Activated T-cell treated with anti-CD3 and anti-CD28 coated beads for 48 hours (primary cell): ENCODE measurements at places on chromosomes 5 and 9.

DNA sequence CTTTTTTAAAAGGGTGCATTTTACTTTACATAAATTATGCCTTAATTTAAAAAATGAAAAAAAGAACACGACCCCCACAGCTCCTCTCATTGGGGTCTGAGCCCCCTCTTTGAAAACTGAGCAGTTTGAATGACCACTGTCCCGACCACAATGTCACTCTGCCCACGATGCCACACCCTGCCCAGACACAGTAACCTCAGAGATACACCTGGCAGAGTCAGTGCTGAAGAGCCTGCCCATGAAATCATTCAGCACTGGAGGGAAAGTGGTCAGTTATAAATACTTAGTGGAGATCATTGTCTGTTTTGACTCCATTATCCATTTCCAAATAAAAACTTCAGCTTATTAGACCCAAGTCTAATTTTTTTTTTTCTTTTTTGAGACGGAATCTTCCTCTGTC is 49.3 kb downstream of the DNAJC21 start:
- no peak for DNase-seq

GRCh38 chr9:2874001-2874750 is 30.3 kb upstream of the PUM3 start:
- DNase-seq = no peak

GRCh38 chr5:100803397-100803796 is 99.7 kb downstream of the ST8SIA4 start:
- no peak for DNase-seq

GRCh38 chr5:177500685-177501522 is 3.5 kb upstream of the PDLIM7 start:
- peak; percentile 76 for DNase-seq

GRCh38 chr5:149345892-149346222 is 558 bp downstream of the GRPEL2 start:
- peak; percentile 8 for DNase-seq

- DNase-seq = no peak
Measured at GRCh38 chr5:115624994-115625393, 842 bp downstream of the TMED7 start.

DNA sequence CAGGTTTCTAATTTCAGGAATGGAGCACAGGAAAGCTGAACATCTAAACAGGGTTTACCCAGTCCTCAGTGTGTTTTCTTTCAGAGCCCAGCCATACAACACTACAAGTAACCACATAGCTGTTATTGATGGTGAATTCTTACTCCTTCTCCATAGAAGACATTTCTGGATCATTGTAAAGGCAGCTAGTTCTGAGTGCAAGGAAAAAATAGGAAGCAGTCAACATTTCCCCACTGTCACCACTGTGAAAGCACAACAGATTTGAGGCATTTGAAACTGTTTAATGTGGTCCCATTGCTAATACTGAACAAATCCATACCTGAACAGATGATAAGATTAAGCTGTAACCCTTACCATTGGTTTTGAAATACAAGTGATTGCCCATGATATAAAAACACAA is 145.0 kb upstream of the PCA3 start:
- no peak for DNase-seq

GRCh38 chr5:96509316-96509715 is 76.3 kb upstream of the PCSK1 start:
- no peak for DNase-seq

DNA sequence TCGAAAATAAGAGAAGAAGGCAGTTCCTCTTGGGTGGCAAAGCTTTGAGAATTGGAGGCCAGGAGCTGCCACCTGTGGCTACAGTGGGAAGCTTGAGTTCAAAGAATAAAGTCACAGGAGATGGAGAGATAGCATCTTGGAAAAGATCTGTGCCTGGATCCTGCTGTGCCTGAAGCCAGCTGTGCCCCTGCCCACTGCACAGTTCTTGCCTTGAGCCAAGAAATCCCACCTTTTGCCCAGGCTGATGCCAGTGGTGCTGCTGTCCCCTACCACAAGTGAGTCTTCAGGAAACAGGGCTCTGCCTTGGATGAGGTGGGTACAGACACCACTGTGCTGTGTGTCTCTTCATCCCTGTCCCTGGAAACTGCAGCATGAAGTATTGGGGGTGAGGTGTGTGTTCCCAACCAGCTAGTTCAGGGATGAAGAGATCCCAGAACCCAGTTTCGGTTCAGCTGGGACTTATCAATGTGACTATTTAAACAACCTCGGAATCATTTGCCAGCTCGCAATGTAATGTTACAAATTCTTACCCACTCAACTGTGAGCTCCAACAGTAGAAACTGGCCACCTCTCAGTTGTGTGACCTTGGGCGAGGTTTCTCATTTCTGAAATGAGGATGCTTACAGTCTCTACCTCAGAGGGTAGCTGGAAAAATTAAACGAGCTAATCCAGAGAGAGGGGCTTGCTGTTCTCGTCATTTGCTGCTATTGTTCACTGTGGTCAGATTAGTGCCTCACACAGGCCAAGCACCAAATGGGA is 5.9 kb downstream of the IER5L start:
- no peak for DNase-seq

DNA sequence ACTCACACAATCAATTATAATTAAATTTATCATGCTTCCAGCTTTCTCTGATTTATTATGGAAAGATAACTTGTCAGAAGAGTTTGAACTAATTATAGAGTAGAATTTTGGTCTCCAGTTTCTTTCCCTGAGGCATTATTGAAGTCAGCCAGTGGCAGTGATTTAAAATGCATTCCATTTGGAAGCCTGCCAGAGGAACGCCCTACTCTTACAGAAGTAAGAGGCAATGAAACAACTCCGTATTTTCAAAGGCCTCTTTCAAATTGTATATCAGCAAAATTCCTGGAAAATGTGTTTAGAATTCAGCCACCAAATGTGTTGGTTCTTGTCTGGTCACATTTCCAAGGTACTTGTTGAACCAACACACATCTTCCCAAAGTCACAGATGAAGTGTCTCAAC is 640.9 kb downstream of the SEMA5A start:
- no peak for DNase-seq

DNA sequence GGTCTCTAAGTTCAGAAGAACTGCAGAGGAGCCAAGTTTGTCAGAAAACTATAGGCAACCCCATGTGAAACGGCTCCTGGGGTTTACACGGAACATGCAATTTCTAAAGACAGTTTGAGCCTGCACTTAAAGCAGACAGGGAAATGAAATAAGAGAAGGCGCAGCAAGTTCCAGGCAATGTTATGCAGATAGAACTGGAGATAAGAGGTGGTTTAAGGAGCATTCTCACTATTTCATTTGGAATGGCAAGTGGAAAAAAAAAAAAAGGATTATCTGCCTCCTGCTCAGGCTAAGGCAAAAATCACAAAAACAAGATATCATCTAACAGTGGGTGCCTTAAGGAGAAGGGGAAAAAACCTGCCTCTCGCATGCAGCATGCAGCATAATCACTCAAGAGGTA is 2252.4 kb downstream of the MAT2B start:
- no peak for DNase-seq

DNA sequence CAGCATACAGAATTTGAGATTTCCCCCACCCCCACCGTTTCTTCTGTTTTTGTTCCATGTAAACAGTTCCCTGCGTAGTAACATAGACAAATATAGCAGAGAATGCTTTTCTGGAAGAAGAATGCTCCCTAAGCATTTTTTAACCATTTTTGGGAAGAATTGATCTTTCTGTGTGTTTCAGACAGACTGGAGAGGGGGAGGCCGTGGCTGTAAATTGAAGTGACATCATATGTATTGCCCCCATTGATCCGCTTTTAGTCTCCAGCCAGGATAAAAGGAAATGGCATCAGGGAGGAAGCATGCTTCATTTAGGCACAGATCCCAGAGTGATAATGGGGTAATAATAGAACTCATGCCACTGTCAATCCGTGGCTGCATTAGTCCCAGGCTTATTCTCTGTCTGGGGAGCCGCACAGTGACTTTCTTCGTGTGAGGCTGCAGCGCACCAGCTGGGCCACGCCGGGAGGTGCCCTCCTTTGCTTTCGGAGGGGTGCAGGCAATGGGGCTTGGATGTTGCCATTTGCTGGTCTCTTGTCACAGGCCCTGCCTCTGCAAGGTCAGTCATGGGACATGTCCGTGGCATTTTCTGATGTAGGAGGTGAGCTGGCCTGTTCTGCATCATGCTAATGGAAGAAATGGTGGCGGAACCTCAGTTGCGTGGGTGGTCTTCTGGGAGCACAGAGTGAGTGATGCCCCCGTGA is 261.5 kb downstream of the FANCC start:
- no peak for DNase-seq

DNA sequence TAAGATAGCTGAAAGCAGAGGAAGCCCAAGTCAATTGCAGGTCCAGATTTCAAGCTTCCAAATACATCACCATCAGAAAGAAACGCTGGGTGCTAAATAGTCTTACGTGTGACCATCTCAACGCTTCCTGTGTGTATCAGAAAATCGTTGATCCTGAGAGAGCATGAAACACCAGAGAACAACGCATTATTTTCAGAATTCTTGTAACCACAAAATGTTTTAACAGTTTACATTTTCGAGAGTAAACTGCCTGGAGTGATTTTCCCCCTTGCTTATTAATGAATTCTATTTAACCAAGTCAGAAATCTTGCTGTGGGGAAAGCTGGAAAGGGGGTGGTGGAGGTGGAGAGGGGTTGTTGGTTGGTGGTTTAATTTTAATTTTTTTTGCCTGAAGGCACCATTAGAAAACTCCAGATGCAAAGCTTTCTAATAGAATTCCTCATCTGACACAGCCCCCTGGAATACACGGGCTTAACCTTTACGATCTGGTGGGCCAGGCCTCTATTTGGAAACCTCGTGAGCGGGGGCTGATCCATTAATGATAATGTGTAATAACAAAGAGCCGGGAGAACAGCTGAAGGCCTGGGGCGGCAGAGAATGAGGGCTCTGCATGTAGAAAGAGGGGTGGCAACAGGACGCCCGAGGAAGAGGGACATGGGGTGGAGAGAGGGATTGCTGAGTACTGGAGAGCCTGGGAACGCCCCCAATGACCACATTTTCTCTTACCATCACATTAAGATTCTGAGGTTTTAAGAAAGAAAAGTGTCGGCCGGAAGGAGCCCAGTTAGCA is 124.5 kb upstream of the NFIB start:
- DNase-seq = no peak

- no peak for DNase-seq
Measured at GRCh38 chr9:19662213-19662612, 126.6 kb downstream of the SLC24A2 start.

DNA sequence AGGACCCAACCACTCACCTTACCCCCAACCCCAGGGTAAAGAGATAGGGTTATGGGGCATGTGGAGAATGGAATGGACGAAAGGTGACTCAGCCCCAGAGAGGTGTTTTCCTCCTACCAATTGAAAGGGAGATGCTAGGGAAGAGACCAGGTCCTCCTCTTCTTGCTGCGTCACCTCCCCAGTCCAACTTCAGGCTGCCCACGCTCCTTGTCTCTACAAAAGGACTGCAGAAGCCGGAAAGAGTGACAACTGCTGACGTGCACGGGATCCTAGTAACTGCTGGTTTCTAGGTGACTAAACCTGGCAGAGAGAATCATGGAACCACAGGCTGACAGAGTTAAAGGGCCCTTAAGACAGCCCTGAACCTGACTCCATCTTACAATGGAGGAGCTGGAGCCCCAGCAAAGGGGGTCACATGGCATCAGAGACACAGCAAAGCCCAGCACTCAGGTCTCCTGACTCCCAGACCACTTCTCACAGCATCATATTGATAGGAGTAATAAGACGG is 2.2 kb downstream of the GPX3 start:
- DNase-seq = no peak

DNA sequence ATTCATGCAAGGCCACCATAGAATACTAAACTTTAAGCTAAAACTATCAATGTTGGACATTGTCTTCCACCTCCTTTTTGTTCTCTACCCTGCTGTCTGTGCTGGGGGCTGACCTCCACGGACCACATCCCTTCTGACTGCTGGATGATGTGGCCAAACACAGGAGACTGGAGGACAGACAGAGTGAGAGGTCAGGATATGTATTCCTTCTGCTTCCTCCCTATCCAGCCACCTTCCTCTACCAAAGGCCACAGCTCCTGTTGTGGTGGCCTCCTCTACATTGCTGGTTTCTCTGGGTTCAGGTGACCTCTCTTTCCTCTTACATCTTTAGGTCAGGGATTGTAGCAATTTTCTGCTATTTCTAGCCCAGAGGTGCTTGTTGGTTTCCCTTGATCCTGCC is 148.1 kb downstream of the ACTBL2 start:
- no peak for DNase-seq

DNA sequence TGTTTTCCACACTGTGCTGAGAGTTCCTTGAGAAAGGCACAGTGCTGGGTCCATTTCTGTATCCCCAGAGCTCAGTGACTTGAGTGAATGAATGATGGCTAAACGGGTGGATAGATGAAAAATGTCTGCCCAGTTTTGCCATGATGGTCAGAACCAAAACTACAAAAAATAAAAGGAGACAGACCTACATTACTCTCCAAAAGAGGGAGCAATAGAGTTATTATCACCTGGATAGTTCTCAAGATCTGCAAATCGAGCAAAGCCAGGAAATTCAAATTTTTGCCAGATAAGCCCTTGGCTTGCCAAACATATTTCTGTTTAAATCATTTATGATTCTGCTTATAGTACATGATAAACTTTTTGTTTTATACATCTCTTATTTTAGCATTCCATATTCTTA is 214.2 kb upstream of the ZNF462 start:
- DNase-seq = no peak

DNA sequence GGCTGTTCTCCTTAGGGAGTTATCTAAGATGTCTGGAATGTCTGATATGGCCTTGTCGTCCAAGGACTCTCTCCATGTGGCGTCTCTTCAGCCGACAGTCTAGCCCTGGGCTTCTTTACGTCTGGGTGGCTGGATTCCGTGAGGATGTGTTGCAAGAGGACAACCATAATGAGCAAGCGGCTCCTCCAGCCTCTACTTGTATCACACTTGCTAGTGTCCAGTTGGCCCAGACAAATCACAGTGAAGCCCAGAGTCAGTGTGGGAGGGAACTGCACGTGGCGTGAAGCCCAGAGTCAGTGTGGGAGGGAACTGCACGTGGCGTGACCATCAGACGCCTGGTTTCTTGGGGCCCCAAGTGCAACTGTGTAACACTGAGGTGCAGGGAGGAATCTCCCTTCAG is 61.1 kb downstream of the COL23A1 start:
- no peak for DNase-seq

DNA sequence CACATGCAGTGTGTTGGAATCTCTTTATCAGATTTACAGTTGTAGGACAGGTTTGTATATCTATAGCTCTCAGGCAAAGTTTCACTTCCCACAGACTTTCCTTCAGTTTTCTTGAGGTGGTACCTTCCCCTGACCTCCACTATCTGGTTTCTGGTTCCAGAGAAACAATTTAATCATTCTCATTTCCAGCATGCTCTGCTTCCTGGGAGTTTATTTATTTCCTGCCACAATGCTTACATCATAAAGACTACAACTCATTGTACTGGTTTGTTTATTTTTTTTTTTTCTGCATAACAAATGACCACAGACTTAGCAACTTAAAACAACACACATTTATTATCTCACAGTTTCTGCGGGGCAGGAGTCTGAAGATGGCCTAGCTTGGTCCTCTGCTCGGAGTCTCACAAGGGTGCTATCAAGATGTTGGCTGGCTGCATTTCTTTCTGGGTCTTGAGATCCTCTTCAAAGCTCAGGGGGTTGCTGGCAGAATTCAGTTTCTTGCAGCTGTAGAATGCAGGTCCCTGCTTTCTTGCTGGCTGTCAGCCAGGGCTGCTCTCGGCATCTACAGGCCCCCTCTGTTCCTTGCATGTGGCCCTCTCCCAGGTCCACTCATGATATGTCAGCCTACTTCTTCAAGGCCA is 247.7 kb downstream of the ENC1 start:
- DNase-seq = no peak
